ELR (cell line): ENCODE measurements at places on chromosomes 5 and 9.

DNA sequence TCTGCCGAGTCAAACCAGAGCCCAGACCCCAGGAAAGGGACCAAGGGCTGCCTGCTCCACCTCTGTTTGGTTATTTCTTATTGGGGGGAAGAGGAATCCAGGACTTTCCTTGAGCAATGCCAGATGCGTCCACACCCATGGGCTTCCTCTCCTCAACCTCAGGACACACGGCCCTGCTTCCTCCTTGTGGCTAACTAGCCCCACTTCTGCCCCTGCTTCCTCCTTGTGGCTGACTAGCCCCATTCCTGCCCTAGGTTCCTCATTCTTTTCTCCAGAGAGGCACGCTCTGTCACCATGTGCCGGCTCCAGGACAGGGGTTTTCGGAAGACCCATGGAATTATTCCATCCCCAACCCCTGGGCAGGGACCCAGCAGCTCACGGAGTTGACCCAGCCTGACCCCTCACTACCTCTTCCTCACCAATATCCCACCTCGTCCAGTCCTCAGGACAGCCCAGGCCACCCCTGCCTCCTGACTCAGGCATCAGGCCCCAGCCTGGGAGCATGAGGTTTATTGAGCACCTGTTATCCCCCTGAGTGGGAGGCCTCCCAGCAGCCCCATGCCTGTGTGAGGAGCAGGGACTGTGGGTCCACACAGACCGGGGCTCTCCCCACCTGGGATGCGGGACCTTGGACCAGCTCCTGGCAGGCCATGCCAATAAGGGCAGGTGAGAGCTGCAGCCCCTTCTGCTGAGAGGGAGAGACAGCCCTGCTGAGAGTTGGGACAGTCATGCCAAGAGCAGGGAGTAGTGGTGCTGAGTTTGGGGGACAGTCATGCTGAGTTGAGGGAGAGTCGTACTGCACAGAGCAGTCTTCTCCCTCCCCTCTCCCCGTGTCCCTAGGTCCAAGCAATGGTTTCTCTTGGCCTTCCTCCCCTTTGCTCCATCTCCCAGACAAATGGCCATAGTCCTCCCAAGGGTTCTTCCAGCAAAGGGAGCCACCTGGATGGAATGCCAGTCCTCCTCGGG, 11.8 kb upstream of the FCN1 start:
- no peak for DNase-seq

GRCh38 chr9:82406456-82407085, 418.0 kb downstream of the SPATA31D1 start:
- no peak for DNase-seq

- peak; percentile 56 for DNase-seq
Measured at GRCh38 chr5:132746954-132747615, at the start of gene CCNI2. TSS of gene CCNI2 (plus strand) at chr5:132747426. CDS start at chr5:132747496, 70 bp downstream.

GRCh38 chr5:138439477-138440158, 761 bp downstream of the REEP2 start:
- peak; percentile 22 for DNase-seq

DNA sequence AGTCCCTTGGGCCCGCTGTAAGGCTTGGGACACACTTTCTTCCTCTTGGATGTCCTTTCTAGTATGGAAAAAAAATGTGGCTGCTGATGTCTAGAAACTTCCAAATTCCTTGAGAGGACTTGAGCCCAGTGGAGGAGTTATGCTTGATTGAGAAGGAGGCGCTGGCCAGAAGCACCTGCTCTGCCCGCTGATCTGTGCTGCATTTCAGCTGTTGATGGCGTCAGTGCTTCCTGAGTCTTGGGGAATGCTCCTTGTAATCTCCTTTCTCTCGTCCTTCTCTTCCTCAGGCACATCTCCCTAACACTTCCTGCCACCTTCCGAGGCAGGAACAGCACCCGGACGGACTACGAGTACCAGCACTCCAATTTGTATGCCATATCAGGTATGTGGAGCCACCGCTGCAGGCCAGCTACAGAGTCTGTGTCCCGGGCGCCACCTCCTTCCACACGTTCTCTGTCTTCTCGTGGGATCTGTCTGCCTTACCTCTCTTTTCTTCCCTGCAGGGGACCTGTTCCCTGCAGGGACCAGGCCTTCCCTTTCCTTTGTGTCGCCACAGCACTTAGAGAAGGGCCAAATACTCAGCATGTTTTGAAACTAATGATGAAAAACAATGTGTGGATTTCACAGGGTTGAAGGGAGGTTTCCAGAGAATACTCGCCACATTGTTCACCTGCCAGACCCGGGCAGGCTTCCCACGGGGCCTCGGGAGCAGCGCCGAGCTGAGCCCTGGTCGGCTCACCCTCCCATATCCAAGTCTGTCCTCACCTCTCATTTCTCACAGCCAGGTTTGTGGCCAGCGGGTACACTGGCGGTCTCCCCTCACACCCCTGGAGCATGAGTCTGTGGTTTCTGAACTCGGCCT, 95.2 kb downstream of the MVB12B start:
- DNase-seq: no peak

- DNase-seq: no peak
Measured at GRCh38 chr5:14483504-14484157, 98.0 kb upstream of the OTULINL start.

- no peak for DNase-seq
Measured at GRCh38 chr5:158616707-158617106, 483.0 kb downstream of the EBF1 start.

DNA sequence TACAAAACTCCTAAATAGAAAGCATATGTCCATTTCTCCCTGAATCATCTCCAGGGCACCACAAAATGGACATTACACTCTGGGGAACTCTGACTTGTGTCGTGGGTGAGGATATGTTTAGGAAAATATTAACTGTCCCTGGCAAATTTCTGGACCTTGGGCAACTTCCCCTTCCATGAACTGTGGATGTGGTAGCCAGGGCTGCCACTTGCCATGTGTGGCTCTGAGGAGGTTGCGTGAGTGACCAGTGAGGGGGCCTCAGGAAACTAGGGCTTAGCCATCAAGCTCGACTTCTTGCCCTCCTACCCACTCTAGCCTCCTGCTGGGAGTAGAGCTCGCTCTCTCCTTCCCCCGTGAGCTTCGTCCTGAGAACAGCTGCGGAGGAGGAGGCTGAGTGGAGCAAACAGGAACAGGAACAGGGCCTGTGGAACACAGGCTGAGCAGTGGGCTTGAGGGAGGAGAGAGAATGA, 13.8 kb upstream of the STC2 start:
- no peak for DNase-seq

DNA sequence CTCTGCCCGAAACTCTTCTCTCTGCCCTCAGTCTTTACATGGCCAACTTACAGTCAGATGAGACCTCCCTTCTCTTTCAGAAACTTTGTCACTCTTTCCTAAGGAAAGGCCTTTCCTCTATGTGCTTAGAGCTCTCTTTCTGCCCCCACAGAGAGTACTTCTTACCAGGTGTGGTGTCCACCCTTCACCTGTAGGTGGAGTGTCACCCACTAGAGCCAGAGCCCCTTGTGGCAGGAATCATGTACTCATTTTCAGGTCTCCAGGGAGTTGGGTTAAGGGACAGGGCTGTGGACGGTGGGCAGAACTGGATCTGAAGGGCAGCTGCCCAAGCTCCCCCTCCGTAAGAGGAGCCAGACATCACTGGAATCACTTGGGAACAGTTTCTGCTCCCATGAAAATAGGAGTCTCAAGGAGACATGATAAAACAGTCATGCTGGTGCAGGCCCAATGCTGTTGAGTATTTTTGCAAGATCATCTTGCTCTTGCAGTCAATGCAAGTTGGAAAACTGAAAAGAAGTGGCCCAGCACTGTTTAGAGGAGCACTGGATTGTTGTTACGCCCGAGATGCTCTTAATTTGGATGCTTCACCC, 436.7 kb downstream of the ZSWIM6 start:
- peak; percentile 62 for DNase-seq

GRCh38 chr5:61805101-61805500, 473.0 kb downstream of the ZSWIM6 start:
- peak; percentile 79 for DNase-seq

- peak; percentile 67 for DNase-seq
Measured at GRCh38 chr9:75200892-75201470, 112.7 kb downstream of the OSTF1 start.

DNA sequence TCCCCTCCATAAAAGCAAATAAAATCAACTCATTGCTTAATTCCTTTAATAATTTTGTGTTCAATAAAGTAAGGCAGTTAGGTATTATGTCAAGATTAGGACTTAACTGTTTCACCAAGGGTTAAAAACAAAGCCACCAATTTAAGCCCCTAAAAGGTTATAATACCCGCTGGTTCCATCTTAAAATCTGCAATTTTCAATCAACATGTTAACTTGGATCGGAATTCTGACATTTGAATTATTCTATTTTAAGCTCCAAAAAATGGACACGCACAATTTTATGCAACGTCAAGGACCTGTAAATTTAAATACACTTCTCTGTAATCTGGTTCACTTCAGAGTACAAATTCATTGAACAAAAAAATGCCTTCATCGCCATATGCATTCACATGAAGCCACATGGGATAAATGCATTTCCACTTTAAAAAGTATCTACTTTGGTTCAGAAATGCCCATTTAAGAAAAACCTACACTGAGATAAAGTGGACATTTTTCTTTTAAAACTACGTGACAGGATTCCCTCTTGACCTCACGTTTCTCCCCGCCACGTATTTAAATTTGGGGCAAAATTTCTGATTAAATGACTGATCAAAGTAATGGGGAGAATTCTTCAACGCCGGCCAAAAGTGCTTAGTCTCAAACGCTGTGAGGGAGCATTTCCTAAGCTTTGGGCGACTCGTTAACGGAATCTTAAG, 721 bp downstream of the GIN1 start:
- DNase-seq: peak; percentile 39

DNA sequence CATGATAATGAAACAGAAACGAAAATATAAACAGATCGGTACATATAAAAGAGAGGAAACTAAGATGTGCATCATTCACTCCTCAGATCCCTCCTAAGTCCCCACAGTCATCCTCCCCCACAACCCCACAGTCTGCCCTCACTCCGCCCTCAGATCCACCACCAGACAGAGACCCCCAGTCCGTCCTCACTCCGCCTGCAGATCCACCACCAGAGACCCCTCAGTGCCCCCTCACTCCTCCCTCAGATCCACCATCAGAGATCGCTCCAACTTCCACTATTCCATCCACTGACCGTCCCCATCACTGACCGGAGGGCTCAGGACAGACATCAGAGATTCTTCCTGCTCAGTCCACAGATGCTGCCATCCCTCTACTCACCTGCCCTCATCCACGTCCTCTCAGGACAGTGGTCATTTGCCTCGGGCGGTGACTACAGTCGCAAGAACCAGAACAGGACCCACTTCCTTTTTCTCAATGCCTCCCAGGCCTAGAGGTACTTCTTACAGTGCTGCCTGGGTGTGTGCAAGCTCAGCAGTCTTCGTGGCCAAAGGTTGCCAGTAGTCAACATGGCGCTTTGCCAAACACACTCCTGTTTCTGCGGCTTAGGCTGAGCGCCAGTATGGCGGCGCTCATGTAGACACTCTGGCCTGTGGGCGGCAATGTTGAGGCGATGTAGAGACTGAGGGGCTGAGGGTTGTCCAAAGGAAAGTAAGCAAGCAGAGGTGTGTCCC, 8.3 kb upstream of the SPATA31C1 start:
- no peak for DNase-seq

GRCh38 chr5:14663734-14664269, 716 bp upstream of the OTULIN start:
- DNase-seq: peak; percentile 37

- no peak for DNase-seq
Measured at GRCh38 chr5:171634511-171634910, 151.1 kb upstream of the SMIM23 start.

DNA sequence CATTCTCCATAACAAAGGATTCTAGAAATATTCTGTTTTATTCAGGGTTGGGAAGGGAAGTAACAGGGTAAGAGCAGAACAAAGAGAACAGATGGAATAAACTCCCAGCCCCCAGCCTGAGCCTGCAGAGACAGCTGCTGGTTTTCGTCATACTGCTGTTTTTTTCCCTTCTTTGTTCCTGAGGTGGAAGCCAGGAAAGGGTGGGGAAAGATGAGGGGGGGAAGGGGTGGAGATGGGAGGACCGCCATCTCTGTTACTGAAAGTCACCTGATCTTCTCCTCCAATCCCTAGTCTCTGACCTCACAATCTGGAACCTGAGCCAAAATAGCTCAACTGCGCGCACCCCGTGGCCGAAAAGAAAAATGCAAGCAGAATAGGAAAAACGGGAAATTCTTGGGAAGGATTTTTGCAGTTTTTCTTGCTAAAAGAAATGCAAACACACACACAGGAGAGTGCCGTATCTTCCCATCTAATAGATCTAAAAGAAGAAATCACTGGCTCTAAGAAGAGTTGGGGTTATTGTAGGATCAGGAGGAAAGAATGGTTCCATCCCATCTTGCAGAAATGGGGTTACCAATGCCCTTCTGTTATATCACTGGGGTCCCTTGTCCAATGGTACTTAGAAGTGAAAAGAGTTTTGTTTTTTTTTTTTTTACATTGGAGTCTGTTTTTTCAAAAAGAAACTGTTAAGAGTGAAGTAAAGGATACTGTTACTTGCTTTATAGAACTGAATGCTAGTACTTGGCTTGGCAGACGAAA, 57.9 kb downstream of the DIAPH1 start:
- peak; percentile 95 for DNase-seq

DNA sequence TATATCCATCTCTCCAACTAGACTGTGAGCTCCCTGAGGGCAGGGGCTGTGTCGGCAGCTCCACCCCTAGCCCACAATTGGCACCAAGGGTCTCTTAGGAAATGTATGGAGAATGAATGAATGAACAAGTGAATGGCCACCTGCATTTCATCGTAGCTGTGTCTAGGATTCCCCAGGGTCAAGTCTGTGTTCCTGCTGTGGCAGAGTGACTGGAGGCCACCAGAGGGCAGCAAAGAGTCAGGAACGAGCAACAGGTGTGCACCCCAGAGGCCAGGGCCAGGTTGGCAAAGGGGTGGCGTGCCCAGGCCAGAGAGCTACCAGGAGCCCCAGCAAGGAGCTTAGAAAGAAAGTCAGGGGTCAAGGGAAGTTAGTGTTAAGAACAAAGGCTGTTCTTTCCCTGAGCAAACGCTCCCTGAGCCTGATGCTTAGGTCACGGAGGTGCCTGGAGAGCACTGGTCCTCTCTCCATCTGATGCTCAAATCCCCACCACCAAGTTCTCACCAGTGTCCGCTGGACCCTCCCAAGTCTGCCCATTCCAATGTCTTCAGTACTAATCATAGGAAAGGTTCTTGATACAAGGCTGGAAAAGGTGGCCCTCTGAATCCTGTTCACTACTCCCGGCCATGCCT, 160.7 kb downstream of the PAX5 start:
- DNase-seq: peak; percentile 67

GRCh38 chr9:70959366-70959765, 162.1 kb downstream of the TRPM3 start:
- DNase-seq: no peak

GRCh38 chr5:5069851-5070250, 70.3 kb upstream of the ADAMTS16 start:
- no peak for DNase-seq

GRCh38 chr5:51582871-51583394, 199.7 kb downstream of the ISL1 start:
- no peak for DNase-seq

- no peak for DNase-seq
Measured at GRCh38 chr9:110546411-110546871, 33.1 kb downstream of the SVEP1 start.

DNA sequence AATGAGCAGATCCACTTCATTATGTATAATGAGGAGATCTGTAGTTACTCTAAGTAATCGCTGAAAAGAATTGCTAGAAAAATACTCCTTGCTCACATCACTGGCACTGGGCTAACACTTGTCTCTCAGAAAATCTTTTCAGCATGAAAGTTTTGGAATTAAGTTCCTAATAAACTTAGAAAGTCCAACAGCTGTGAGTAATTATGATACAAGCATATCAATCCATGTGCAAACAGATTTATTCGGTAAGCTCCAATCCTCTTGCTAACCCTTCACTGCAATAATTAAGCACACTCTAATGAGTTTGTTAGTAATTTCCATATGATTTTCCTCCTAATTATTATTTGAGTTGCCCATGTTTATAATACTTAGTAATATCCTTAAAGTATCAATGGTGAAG, 652.6 kb upstream of the WWC1 start:
- no peak for DNase-seq
